ENCODE measurements at places on chromosomes 13 and 19.

GRCh38 chr19:41131186-41131585 lies 17.0 kb downstream of the CYP2F1 start:
- DNase-seq: no peak

- DNase-seq: no peak
These were observed 89.9 kb downstream of the UBL3 start for GRCh38 chr13:29760544-29760943.

GRCh38 chr19:8655340-8655709 lies 24.9 kb downstream of the NFILZ start:
- peak; percentile 44 for DNase-seq

DNA sequence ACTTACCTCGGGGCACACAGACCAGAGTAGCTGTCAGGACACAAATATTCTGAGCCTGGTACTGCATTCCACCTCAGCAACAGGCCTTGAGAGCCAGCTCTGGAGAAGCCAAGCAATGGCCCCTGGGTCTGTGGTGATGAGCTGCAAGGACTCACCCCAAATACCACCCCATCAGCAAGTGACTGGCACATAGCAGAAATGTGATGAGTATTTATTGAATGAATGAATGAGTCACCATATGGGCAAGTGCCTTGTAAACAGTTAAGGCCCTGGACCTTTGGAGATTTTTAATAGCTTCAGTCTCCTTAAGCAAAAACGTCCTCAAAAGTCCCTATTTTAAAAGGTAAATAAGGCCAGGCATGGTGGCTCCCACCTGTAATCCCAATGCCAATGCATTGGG lies 18.2 kb downstream of the GSX1 start:
- no peak for DNase-seq

DNA sequence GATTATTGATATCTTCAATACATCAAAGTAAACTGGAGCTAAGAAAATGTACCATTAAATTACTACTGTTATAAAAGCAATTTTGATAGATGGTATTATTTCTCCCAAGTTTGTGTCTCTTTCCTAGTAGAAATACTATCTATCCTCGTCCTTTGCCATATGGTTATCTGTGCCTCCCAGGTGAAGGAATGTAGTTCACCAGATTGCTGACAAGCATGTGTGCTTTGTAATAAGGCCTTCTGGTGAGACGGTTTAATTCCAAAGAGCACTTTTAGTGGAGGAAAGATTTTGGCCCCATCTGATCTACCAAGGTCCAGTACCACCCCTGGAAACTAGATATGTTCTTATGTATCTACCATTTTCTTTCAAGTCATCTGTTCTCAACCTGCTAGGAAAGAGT lies 243.6 kb downstream of the DLEU7 start:
- DNase-seq: no peak
